ENCODE measurements at places on chromosomes 2 and 18.

DNA sequence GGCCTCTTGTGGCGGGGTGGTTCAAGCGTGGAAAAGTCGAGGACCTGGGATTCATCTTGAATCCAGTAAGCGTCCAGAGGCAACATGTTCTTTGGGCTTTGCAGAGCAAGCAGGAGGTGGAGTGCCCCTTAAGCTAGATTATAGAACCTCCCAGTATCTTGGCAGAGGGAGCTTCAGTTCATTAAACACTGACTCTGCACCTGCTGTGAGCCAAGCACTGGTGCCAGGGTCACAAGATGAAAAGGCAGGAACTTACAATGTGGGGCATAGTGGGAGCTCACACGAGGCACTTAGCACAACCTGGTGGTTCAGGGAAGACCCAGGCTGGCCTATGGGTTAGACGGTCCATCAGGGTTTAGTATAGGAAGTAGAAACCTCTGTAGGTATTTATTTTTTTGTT is 7.4 kb upstream of the FZD5 start:
- DNase-seq = no peak

DNA sequence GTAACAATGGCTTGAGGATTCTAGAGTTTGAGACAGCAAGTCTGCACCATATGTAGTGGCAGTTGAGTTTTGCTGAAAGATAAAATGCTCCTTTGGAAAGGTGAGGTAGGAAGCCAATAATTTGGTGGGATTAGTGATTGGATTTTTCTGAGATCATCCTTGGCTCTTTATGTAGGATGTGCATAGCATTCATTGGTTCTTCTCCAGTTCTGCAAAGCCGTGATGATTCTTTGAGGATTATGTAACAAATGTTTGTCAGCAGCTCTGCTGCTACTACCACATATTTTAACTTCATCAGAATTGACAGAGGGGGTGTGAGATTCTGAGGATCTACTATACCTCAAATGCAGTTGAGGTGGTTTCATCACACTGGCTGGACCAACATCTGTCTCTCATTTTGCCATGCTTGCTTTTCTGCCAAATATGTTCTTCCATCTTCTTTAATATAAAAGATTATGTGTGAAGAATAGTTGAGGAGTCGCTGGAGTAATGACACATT is 188.9 kb upstream of the RASGRP3 start:
- DNase-seq = no peak

- no peak for DNase-seq
Observed at GRCh38 chr2:165440367-165440766, 29.1 kb upstream of the CSRNP3 start.

DNA sequence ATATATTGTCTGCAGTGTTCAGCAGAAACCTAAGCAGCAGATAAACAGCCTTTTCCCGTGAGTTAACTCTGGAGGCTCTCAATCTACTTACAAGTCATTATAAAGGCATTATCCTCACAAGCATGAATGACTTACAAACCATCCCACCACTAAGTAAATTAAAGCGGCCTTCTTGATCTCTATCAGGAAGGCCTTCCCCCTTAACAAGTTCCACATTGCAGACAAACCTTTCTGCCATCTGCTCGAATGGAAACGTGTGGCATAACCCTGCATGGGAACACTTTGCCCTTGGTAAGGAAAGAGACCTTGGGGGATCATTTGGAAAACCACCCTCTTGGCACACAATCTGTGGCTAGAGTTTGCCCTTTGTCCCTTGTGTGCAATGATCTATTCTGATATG is 199.5 kb downstream of the OSR1 start:
- DNase-seq = no peak

GRCh38 chr2:157761520-157761919 is 114.6 kb downstream of the ACVR1 start:
- no peak for DNase-seq

Measured in stimulated activated CD4-positive, alpha-beta T cell treated with anti-CD3 and anti-CD28 coated beads, Interleukin-1b, Interleukin-23, amount 100 ng/mL, for 24 hours (primary cell).